ENCODE measurements at places on chromosomes 7 and 10.
A peak's percentile ranks its signal among the peaks of the same experiment; 100 is the strongest.

DNA sequence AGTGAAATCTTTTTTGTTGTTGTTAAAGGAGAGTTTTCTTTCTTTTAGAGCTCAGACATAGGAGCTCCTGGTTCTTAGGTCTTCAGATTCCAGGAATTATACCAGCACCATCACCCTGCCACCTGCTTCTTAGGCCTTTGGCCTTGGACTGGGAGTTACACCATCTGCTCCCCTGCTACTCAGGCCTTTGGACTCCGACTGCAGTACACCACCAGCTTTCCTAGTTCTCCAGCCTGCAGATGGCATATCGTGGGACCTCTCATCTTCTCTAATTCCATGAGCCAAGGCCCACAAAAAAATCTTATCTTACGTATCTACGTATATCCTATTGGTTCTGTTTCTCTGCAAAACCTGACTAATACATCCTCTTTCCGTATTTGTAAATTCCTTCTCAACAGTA lies 5.1 kb upstream of the TACC2 start:
- no peak for DNase-seq

DNA sequence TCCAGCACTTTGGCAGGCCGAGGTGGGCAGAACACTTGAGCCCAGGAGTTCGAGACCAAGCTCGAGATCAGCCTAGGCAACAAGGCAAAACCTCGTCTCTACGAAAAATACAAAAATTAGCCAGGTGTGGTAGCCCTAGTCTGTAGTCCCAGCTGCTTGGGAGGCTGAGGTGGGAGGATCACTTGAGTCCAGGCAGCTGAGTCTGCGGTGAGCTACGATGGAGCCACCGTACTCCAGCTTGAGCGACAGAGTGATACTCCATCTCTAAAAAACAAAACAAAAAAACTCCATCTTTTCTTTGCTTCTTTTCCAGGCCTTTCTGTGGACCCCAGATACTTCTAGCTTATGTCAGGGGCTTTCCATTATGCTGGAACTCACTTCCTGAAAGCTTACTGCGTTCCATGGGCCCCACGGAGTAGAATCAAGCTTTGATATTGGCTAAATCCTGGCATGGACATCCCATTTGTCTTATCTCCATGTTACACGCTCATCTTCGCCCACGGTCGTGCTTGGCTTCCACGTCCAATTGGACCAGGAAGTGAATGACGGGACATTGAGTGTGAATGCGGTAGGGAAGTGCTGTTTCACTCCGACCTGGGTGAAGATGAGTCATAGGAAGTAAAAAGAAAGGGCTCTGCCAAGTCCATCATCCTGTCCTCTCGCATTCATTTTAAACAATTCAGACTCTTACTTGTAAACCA lies 45.7 kb downstream of the FAM171A1 start:
- DNase-seq = no peak

GRCh38 chr7:46123-46829 lies 146.1 kb upstream of the FAM20C start:
- no peak for DNase-seq

DNA sequence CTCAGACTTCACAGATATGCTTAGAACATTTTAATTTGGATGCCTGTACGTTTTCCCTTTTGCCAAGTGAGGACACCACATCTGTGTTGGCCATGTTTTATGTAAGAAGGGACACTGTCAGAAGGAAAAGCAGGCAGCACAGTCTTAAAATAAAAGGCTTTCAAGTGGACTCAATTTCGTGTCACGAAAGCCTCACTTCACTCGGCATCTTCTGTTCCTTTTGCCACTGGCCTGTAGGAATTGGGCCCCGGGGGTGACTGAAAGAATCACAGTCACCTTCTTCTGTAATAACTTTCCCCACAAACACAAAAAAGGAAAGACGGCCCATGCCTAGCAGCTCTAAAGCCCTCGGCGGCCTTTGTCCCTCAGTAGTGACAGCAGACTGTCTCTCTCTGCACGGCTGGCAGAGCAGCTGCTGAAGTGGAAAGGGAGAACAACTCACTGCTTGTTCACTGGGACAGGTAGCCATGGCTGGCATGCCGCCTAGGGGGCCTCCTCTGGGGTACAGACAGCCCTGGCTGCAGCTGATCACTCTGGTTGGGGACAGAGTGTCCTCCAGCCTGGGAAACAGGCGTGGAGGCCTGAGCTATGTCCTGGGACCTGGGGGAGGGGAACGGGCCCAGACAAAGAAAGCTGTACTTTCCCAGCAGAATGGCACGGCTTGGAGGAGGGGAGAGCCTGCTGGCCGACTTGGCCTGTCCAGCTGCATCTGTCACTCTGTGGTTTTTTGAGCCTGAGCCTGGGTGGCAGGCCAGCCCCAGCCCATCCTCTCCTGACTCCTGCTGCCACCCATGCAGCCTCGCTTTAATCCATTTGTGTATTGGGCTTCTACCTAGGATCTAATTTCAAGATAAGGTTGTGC lies 4.4 kb downstream of the RASSF4 start:
- peak; percentile 67 for DNase-seq

GRCh38 chr7:4406288-4407058 lies 275.6 kb upstream of the FOXK1 start:
- DNase-seq = no peak

GRCh38 chr10:30125496-30125895 lies 66.1 kb upstream of the JCAD start:
- DNase-seq = no peak

- no peak for DNase-seq
These were observed 70.2 kb upstream of the FERD3L start for GRCh38 chr7:19215412-19215811.

DNA sequence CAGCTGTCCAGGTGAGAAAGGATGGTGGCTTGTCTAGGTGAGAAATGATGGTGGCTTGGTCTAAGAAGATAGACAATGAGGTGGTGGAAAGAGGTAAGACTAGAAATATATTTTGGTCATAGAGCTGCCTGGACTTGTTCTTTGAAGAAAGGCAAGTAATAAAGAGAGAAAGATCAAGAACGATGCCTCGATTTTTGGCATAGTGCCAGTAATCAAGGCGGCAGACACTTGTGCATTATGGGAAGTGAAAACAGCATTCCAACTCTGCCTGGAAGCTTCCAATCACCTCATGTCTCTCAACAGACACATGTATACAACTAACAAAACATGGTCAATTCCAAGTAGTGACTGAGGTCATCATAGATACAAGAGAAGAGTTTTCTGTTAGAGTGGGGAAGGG lies 423.8 kb upstream of the NRP1 start:
- DNase-seq = no peak

DNA sequence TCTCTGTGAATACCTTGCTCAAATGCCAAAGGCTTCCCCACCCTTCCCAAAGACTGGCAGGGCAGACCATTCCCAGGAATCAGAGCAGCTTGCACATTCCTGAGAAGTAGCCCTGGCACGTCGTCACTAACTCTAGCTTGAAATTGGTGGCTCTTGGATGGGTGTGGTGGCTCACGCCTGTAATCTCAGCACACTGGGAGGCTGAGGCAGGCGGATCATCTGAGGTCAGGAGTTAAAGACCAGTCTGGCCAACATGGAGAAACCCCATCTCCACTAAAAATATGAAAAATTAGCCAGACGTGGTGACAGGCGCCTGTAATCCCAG lies 108.2 kb upstream of the MPP7 start:
- DNase-seq = no peak

DNA sequence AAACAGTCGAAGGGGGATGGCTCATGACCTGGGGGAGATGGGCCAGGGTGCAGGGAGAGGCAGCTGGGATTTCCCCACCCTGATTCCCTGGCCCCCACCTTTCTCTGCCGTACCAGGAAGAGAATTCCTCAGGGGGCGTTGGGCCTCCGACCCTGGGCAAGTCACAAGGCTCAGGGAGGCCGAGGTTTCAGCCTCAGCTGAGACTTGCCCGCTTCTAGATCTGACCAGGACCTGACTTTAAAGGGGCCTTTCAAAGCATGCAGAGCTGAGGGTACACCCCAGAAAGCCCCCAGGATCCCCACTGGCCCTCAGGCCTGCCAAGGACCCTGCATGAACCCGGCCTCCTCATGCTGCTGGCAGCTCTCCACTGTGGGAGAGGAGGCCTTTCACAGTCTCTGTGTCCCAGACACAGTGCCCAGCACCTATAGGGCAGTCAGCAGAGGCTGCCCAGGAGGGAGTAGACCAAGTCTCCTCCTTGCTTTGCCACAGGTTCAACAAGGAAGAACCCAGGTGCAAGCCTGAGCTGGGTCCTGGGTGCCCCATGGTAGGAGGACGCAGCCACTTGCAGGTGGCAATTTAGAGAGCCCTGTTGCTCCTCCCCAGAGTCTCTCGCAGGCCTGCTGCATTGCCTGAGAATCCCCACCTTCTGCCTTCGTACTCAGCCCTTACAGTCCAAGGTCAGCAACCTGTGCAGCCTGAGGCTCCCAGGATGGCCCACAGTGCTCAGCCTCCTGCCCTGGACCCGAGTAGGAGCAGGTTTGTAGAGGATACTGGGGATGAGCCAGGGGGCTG lies 89.3 kb downstream of the CHST15 start:
- DNase-seq = no peak

- DNase-seq = no peak
These were observed 89.9 kb downstream of the KAT6B start for GRCh38 chr10:74916283-74916682.

DNA sequence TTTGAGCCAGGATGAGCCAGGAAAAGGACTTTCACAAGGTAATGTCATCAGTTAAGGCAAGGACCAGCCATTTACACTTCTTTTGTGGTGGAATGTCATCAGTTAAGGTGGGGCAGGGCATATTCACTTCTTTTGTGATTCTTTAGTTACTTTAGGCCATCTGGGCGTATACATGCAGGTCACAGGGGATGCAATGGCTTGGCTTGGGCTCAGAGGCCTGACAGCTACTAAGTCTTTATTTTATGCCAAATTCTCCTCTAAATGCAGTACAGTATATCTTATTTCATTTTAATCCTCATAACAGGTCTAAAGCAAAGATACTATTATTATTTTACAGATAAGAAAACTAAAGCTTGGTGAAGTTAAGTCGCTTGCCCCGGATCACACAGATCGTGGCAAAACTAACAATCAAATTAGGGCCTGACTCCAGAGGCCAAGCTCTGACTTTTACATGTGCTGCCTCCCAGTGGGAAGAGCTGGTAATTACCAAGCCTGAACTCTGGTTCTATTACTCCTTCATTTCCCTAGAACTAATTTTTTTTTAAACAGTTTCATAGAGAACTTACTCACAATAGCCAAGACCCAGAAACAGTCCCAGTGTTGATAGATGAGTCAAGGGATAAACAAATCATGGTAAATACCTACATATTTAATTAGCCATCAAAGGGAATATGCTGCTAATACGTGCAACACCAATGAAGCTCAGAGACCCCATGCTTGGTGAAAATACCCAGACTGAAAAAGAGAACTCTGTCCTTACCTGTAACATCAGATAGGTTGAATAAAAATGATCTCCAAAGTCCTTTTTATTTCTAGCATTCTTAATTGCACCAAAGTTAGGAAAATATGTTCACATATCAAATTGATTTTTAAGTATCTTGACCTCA lies 35.4 kb downstream of the C7orf25 start:
- no peak for DNase-seq

DNA sequence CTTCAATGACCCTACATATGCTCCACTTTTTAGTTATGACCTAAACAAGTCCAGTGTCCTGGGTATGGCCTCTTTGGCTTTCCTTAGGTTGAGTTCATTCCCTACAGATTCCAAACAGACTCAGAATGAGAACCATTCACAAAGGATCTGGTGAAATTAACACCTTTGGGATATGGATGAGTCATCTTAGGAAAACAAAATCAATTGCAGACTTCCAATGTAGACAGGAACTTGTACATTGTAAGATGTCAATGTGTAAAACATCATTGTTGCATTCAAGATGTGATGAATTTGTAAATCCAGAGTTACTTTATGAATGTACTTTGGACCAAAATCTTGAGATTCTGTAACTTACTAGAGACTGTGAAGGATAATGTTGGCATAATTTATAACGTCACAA lies 43.4 kb upstream of the HECTD2 start:
- no peak for DNase-seq

DNA sequence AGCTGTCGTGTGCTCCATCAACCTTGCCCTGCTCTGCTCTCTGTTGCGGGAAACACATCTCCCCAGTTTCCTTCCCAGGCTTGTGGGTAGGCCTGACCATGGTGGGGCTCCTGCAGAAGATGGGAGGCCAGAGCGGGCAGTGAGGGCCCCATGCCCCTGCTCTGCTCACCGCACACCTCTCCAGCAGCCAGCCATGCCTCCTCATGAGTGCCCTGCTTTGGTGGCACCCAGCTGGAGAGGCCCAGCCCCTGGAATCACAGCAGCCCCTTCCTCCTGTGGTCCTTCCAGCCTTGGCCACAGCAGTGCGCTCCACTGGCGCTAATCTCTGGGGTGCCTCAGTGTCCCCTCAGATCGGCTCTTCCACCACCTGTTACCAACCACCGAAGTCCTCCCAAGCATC lies 4.2 kb upstream of the OPN4 start:
- DNase-seq = no peak

- no peak for DNase-seq
These were observed 16.3 kb downstream of the ZNF804B start for GRCh38 chr7:88775838-88776237.

DNA sequence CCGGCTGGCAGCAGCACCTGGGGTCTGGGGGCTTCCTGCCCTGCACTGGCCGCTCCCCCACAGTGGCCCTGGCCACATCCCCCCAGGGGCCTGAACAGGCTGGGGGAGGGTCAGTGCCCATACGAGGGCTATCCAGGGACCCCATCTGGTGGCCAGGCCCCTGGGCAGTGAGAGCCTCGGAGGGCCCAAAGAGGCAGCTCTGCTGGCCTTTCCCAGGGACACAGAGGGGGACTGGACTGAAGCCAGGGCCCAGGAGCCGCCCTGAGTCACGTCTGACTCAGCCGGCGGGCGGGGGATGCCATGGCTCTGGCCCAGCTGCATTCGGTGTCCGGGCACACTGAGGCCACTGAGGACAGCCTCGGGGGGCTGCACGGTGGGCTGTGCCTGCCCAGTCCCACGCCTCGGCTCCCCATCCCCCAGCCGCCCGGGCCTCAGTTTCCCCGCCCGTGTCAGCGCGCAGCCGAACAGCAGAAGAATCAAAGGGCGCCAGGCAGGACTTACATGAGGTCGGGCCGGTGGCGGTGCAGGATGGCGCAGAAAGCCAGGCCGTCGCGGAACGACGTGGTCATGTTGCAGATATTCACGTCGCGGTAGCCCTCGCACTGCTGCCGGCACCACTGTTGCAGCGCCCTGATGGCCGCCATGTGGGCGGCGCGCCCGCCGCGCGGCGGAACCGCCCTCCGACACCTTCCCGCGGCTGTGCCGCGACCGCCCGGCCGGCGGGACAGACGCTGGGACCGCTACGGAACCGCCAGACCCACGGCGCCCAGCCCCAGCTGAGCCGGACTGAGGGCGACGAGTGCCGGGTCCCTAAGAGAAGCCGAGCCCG lies at the start of gene MICALL2:
TSS of gene MICALL2 (minus strand) at position 788 of the 829 bp plus-strand sequence. CDS start at position 644, 144 bp downstream.
- DNase-seq = peak; percentile 46

GRCh38 chr10:61487506-61487905 lies 34.3 kb upstream of the TMEM26 start:
- no peak for DNase-seq

- no peak for DNase-seq
These were observed 62.0 kb downstream of the SKIDA1 start for GRCh38 chr10:21463436-21463835.

- no peak for DNase-seq
These were observed 2.1 kb downstream of the NANOS1 start for GRCh38 chr10:119031496-119032059.

GRCh38 chr10:113663142-113663541 lies 699 bp downstream of the NRAP start:
- DNase-seq = no peak
